Right forelimb (tissue), 1 donor: ENCODE measurements at places on chromosomes 1 and 21.
A peak's percentile ranks its signal among the peaks of the same experiment; 100 is the strongest.

DNA sequence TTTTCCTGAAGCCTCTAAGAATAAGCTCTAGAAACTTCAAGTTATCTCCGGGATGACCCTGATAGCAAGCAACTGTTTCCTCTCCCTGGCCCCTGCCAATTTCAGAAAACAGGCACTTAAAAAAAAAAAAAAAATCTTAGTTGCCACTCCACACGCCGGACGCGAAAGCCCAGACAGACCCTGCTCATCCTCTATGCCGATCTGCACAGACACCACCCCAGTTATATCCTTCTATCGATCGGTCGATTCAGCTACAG is 1.7 kb downstream of the ANP32E start:
- no peak for DNase-seq

GRCh38 chr1:78474092-78474491 is 16.7 kb upstream of the PTGFR start:
- no peak for DNase-seq

DNA sequence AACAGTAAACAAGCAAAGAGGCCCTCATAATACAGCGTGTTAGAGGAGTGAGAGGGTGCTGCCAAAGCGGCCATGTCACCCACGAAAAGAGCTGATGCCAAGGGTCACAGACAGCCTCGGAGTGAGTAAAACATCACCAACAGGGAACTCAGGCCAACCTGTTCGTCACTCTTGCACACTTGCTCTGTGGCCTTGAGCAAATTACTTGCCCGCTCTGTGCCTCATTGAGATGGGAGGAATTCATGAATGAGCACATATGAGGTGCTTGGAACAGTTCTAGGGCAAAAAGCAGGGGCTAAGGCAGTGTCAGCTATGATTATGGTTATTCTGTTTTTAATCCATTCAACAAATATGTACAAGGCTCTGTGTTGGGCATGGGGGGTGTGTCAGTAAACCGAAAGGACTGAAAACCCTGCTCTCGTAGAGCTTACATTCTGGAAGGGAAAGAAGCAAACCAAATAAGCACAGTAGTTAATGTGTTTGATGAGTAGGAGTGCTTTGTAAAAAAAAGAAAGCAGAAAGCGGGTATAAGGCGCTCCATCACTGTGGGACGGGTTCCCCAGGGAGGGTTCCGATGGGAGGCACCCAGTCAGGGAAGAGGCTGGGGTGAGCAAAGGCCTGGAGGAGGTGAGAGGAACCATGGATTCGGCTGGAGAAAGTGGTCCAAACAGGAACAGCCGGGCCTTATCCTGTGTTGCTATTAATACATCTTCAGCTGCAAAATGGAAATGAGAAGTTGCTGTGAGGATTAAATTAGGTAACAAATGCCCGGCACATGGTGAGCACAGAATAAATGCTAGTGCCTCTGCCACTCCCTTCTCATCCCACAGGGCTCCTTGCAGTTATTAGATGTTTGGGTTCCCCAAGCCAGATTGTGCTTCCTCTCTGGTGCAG is 39.5 kb upstream of the RD3 start:
- no peak for DNase-seq

DNA sequence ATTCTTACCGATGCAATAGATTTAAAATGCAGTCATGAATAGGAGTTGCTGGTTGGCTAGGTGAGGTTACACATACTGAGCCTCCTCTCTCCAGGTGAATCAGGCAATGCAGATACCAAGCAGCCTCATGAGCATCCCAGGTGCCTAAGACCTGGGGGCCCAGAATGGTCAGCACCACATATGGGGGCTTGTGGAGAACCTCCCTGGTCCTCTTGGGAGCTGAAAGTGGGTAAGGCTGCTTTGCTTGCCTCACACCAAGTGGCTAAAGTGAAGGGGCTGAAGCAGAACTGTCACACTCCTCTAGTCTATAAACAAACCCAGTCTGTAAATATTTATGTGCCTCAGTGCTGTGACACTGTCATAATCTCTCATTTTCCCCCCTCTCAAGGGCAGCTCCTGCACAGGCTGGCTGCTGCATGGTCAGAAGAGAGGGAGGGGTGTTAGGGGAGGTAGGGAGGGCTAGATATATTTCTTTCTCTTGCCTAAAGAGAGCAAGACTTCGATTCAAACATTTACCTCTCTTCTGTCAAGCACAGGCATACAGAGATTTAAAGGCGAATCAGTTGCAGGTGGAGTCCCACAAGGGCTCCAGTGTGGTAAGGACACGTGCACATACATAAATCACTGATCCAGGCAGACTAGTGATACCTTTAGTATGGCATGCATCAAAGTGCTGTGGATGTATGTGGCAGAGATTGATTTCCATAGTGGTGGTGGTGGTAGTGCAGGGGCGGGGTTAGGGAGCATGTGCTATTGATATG is 157.9 kb upstream of the TNR start:
- DNase-seq, result no peak

- DNase-seq, result no peak
Observed at GRCh38 chr1:169630006-169630405, at the start of gene SELP. SELP (minus strand) TSS chr1:169630124; CDS start chr1:169630074, 50 bp downstream.

- DNase-seq, result no peak
Observed at GRCh38 chr1:20154301-20154831, 15.2 kb downstream of the PLA2G2F start.

DNA sequence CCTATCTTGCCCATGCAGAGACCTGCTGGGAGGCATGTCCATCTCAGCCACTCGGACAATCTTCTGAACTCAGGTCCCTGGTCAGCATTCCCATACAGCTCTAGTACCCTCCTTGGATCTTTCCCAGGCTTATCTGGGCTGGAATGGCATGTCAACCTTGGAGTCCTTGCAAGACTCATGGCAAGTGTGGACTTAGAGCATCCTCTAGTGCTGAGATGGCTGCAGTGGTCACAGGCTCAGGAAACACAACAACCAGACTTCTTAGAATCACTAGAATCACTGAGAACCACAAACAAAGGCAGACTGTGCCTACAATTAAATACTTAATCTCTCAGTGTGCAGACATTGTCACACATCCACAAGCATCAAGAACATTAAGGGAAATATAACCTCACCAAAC is 73.1 kb upstream of the TSHB start:
- no peak for DNase-seq

- DNase-seq, result no peak
Observed at GRCh38 chr1:217493290-217493689, 137.6 kb downstream of the GPATCH2 start.

DNA sequence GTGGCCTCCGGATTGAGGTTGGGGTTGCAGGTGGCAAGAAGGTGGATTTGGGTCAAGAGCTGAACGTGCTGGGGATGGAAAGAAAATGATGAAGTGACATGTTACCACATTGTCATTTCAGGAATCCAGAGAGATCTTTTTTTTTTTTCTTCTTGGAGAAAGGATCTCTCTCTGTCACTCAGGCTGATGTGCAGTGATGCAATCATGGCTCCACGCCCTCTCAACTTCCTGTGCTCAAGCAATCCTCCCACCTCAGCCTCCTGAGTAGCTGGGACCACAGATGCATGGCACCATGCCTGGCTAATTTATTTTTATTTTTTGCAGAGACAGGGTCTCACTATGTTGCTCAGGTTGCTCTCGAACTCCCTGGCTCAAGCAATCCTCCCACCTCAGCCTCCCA is 80.6 kb downstream of the GON4L start:
- no peak for DNase-seq

DNA sequence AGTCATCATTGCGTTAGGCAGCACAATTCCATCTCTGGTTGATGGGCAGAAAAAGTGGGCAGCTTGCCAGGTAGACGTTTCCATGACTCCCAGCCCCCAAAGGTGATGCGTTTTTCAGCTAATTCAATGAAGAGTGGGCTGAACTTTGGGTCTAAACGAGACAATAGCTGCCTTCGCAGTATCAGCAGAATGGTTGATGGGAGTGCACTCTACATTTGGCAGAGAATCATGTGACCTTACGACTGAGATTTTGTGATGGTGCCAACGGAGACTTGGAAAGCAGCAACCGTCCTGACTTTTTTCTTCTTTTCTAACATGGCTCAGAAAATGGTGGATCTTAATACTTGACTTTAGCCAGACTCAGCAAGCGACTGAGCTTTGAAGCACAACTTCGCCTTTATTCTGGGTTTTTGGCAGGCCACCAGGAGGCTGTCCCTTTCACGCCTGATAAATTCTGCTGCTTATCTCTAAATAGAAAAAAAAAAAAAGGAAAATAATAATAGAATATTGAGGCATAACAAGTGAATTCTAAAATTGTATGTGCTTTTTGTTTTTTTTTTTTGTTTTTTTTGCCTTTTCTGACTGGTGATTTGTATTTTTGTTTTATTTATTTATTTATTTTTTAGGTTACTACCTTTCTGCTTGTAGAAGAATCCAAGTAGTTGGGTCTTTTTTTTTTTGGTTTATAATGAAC is 804.8 kb downstream of the USP25 start:
- DNase-seq, result peak; percentile 88

GRCh38 chr21:45413922-45414321 is 9.0 kb downstream of the COL18A1 start:
- peak; percentile 34 for DNase-seq

- DNase-seq, result no peak
Observed at GRCh38 chr1:94754095-94754494, 66.1 kb upstream of the SLC44A3 start.

GRCh38 chr1:40421431-40422384 is 28.6 kb upstream of the ZFP69B start:
- no peak for DNase-seq

DNA sequence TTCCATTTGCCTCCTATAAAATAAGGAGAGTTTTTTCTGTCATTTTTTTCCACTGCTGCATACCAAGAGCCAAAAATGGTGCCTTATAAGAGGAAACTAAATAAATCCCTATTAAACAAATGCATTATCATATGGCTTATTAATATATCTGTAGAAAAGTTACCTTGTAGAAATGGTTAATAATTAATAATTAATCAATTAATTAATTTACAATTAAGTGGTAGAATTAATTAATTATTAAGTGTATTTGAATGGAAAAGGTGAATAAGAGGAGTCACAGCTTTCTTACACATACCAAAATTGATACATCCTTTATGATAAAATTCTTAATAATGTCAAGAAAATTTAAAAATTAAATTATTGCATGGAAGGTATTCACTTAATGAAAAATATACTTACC is 35.6 kb upstream of the RGS18 start:
- DNase-seq, result no peak

- no peak for DNase-seq
Observed at GRCh38 chr1:201378804-201379203, 1.3 kb upstream of the TNNT2 start.

DNA sequence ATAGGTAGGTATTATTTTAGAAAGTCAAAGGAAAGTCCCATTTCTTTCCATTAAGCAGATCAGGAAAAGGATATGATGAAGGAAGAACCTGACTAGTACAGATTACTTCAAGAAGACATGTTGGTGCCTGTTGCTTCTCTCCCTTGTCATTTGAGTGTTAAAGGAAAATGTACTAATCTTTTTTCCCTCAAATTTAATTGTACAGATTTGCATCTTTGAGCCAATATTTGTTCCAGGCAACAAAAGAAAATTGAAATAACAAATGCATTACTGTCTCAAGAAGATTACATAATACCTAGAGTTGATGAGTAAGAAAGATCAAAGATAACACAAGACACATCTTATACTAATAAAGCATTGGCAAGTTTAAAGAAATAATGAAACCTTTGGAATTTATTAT is 566.9 kb upstream of the ZP4 start:
- no peak for DNase-seq

DNA sequence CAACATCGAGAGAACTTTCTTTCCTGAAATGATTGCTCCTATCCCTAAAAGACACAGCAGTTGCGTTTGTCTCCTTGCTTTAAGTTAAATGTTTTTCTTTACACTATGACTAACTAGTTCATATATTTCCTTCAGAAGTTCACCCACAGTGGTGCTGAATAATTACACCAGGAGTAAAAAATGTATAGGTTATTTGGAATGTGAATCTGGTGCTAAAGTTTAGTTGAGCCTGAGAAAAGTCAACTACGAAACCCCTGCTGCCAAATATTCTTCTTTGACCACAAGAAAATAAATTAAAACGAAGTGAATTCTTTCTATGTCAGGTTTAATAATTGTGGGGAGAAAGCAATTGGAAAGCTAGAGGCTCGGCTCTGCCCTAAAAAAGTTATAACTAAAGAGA is 52.8 kb downstream of the C4BPA start:
- no peak for DNase-seq
